ELR (cell line): ENCODE measurements at places on chromosomes 7 and 10.
A peak's percentile ranks its signal among the peaks of the same experiment; 100 is the strongest.

- peak; percentile 55 for DNase-seq
Observed at GRCh38 chr10:101011517-101012423, 12.2 kb downstream of the LZTS2 start.

GRCh38 chr7:151232917-151233701 is 826 bp downstream of the CHPF2 start:
- DNase-seq: peak; percentile 91

DNA sequence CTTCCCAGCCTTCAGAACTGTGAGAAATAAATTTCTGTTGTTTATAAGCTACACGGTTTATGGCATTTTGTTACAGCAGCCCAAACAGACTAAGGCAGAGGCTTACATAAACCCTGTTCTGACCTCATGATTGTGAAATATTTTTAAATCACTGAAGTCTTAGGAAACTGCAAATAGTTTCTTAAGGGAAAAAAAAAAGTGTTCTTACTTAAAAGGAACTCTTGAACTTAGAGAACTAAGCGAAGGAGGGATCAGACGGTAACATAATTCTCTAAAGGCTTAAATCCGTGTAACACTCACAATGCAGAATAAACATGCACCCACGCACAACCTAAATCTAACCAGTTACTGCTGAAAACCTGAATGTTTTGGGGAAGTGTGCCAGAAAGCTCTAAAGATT is 749.1 kb upstream of the LRRTM3 start:
- DNase-seq: no peak

- no peak for DNase-seq
Observed at GRCh38 chr7:1597066-1597760, 27.4 kb upstream of the PSMG3 start.

- no peak for DNase-seq
Observed at GRCh38 chr10:76840802-76841201, 796.8 kb downstream of the KCNMA1 start.

GRCh38 chr7:29039821-29040578 is 81.9 kb upstream of the TRIL start:
- DNase-seq: no peak

DNA sequence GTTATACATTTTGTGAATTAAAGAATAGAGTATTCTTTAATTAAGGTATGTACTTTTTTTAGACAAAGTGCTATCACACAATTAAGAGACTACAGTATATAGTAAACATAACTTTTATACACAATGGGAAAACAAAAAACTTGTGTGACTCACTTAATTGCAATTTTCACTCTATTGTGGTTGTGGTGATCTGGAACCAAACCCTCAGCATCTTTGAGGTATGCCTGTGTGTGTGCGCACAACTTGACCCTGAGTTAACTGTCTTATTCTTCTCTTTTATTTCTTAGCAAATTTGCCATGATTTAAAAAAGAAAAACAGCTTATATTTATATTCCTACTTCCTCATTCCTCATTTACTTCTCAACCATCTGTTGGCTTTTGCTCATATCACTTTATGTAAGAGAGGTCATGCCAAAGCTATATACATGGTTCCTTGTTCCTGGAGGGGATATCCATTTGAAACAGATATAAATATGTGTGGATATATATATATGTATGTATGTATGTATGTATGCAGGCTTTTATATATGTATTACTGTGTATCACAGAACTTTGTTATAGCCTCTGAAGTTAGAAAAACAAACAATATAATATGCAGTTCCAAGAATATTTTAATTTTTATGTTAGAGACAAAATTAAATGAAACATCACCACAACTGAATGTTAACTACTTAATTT is 259.5 kb upstream of the HGF start:
- peak; percentile 33 for DNase-seq

GRCh38 chr7:135911099-135911498 is 66.1 kb downstream of the MTPN start:
- no peak for DNase-seq

DNA sequence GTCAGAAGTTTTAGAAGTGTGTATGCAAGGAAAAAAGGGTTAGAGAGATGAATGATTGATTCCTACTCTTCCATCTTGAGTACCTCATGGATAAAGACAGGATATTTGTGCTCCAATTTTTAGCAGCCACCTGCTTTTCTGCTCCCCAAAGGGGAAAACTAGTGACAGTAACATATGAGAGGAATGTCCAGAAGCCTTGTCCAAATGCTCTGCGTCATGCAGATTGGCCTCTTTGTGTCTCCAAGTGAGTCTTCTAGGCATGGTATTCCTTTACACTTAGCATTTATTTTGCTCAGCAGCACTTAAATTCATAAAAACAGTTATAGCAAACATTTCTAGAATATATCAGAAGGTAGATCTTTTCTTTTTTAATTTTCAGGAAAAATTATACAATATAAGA is 306.8 kb downstream of the CNTNAP2 start:
- no peak for DNase-seq

- peak; percentile 52 for DNase-seq
Observed at GRCh38 chr10:33381451-33382215, 47.2 kb upstream of the NRP1 start.

- DNase-seq: no peak
Observed at GRCh38 chr10:64573623-64574325, 1052.6 kb downstream of the REEP3 start.

DNA sequence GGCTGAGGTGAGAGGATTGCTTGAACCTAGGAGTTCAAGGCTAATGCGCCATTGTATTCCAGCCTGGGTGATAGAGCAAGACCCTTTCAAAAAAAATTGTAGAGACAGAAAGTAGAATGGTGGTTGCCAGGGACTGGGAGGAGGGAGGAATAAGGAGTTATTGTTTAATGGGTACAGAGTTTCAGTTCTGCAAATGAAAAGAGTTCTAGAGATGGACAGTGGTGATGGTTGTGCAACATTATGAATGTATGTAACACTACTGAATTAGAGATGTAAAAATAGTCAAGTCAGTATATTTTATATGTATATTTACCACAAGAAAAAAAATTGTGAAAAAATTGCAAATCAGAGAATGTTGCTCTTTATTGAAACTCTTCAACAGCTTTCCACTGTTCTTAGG is 266.5 kb upstream of the NPY start:
- DNase-seq: no peak

- DNase-seq: no peak
Observed at GRCh38 chr10:16673443-16673842, 143.8 kb downstream of the RSU1 start.

DNA sequence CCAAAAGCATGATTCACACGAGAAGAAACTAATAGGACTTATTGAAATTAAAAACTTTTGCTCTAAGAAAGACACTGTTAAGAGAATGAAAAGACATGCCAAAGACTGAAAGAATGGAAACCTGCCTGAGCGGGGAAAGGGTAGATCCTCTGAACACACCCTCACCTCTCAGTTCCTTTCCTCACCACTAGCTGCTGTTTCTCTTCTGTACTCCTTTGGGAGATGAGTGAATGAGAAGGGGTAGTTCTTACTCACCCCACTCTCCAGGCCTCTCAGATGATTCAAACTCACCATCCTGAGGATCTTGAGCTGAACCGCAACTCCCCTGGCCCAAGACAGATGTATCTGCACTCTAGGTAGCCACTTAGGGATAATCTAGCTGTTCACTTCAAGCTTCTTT is 41.9 kb downstream of the IQUB start:
- DNase-seq: peak; percentile 1

DNA sequence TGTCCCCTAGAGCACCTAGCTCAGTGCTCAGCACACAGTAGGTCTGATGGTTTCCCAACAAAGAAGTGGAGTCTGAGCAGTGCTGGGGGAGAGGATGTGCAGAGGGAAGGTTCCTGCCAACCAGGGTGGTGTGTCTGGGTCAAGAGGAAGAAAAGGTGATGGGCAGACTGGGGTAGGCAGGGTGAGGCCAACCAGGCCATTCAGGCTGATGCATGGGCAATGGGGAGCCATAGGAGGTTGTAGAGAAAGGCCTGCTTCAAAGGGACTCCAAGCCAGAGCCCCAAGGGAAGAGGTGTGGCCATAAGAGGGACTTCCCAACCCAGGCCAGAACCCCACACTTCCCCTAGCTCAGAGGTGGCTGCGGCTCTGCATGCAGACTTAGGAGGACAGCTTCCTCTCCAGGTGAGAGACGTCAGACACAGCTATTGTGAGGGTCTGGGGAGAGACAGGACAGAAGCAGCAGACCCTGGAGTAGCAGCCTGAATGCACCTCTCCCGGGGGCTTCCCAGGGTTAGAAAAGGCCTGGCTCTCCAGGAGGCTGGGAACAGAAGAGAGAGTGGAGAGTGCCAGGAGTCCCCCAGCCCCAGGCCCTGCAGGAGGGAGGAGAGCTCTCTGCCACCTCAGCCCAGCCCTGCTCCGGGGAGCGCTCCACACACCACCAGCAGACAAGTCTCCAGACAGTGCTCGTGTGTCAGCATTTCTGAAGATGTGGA is 87.4 kb upstream of the ZMIZ1 start:
- DNase-seq: no peak

- peak; percentile 85 for DNase-seq
Observed at GRCh38 chr10:97882142-97883091, 32.8 kb downstream of the GOLGA7B start.

DNA sequence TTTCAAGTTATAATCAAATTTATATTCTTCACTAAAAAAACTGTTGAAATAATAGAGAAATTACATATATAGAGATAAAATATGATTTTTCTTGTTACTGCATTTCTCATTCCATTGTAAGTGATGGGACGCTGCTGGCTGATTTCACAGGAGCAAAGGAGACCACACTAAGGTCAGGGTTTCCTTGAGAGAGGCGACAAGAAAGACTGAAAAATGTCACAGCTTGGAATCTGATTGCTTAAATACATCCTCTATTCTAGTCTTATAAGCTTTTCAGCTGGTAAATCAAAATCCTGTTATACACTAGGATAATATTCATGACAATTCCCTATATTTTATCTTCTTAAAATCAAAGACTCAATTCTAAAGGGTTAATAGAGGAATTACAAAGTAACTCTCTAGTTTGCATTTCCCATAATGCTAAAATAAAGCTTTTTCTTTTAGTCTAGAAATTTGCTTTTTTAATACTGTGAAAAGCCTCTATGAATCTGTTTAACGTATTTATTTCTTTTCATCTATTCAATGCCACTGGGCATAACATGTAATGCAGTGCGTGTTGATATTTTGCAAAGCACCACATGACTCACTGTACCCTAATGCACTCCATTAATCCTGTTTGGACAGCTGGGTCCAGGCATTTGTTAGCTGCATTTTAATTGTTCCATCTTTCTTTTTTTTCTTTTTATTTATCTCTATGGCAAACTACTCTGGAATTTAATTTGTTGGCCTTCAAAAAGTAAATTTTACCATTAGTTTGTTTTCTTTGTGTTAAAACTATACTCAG is 81.7 kb downstream of the RNF32 start:
- no peak for DNase-seq

- DNase-seq: no peak
Observed at GRCh38 chr7:70700055-70700940, 431.6 kb upstream of the GALNT17 start.

- DNase-seq: no peak
Observed at GRCh38 chr10:30026080-30026479, 33.3 kb downstream of the JCAD start.

GRCh38 chr10:118458957-118459641 is 117.0 kb upstream of the FAM204A start:
- DNase-seq: peak; percentile 11

DNA sequence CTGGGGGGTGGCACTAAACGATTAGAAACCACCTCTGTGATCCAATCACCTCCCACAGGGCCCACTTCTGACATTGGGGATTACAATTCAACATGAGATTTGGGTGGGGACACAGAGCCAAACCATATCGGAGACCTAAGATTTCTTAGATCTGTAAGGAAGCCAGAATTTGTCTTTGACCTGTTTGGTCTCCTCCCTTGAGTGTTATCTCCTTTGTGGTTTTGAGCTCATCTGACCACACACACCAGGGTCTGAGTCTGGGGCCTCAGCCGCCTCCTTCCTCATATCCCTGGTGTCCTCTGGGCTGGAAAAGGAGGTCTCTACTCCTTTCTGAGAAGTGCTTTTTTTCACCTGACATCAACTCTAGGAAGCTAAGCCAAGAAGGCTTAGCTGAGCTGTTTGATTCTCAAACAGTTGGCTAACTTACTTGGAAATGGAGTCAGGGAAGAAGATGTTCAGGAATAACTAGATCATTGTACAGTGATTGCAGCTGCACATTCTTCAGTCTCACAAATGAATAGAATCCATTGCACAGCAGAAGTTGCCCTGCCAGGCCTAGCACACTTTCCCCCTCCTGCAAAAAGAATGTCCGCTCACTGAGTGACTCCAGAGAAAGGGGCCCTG is 167.4 kb downstream of the ARHGAP21 start:
- DNase-seq: no peak

DNA sequence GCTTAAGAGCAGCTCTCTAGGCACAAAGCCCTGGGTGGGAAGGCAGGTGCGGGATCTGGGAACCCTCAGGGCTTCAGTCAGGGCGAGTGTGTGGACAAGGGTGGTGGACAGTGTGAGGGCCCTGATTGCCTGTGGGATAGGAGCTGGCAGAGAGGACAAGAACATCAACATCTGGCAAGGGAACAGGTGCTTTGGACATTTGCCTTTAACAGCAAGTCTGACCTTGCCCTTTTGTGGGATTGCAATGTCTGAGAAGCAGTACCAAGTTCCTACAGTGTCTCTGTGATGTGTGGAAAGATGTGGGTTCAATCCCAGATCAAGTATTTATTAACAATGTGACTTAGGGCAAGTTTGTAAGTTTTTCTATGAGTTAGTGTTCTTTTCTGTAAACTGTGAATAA is 46.7 kb downstream of the TFAM start:
- DNase-seq: no peak

DNA sequence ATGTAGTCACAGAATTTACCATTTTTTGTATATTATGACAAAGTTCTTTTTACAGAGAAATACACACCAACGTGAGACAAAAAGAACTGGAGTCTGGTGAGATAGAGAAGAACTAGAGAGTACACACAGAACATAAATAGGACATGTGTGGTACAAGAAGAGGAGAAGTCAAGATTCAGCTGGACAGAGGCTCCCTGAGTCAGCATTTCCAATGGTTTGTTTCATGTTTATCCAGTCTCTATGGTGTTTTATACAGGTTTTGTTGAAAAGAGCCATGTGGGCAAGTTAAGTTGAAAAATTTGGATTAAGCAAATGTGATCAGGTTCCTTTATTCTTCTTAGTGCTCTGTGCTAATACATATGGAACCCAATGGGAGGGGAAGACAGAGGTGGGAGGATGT is 105.5 kb upstream of the AKR1E2 start:
- DNase-seq: no peak

- DNase-seq: no peak
Observed at GRCh38 chr7:135239263-135239662, 5.6 kb downstream of the STRA8 start.

- DNase-seq: no peak
Observed at GRCh38 chr7:80967917-80968297, 49.1 kb upstream of the SEMA3C start.

DNA sequence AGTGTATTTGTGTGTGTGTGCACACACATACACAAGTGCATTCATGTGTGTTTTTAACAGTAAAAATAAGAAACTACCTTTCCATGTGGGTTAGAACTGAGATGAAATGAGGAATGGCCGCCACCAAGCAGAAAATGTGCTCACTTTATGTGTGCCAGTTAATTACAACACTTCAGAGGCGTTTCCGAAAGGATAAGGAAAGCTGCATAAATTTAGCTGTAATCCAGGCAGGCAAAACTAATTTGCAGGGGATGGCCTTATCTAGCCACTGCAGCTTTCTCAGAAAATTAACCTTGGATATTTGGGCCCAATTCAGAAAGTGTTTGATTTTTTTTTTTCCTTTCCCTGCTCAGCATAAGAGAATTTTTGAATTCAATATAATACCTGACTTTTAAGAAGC is 328.8 kb upstream of the PHF14 start:
- no peak for DNase-seq

- no peak for DNase-seq
Observed at GRCh38 chr7:7946486-7946885, 22.1 kb upstream of the GLCCI1 start.

GRCh38 chr10:43267811-43268210 is 946 bp upstream of the RASGEF1A start:
- no peak for DNase-seq
